ENCODE measurements at places on chromosomes 5 and 9. TPM values are rescaled to one million over a fixed set of nuclear protein-coding genes. Genes with fewer than 3 reads are reported as not detected.

The IFNB1 gene
- not detected for total RNA-seq

- DNase-seq = no peak
Measured at GRCh38 chr5:178664141-178664540, 37.3 kb upstream of the CLK4 start.

The PCDHB5 gene
- total RNA-seq = not detected

DNA sequence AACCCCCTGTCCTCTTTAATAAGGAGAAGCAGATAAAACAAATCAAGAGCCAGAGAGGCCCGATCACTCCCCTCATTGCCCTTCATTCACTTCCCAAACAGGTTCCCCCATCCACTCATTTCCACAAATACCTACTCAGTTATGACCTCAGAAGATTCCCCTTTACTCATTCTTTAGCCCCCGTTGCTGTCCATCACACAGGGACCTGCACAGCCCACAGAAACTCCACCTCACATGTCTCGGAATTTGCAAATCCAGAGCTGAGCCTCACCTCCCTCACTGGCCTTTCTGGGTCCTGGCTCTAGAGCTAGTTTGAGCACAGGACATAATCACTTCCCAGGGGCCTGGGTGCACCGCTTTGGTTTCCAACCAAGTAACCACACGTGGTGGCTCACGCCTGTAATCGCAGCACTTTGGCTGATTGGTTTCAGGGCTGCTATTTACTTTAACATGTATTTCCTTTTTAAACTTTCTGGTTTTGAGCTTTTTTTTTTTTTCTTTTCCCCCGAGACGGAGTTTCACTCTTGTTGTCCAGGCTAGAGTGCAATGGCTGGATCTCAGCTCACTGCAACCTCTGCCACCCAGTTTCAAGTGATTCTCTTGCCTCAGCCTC lies 17.8 kb downstream of the ATP6V0E1 start:
- no peak for DNase-seq

The SLC2A8 gene
- total RNA-seq = 13.4 TPM

GRCh38 chr5:154271466-154271865 lies 80.9 kb downstream of the GALNT10 start:
- no peak for DNase-seq

DNA sequence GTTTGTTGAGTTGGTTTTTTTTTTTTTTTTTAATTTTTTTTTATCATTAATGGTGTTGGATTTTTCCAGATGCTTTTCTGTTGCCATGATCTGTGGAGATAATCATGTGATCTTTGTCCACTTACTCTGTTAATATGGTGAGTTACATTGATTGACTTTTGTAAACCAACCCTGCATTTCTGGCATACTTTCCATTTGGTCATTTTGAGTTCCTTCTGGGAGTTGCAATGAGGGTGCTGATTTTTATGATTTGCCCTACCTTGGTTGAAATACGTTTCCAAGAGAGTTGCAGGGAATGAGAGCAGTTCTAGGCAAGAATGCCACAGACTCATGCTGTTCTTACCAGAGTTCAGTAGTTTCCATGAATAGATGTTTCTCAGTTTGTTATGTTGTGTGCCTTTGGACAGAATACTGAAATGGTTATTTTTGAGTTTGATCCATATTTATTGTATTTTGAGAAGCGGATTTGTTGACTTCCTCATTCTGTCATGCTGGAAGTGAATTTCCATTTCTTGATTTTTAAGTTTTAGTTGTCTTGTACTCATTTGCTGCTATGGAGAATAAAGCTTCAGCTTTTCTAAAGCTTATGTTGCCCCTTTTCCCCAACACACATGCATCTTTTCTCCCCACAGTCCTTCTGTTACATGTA lies 69.0 kb downstream of the SCAMP1 start:
- DNase-seq = no peak
